ENCODE measurements at places on chromosomes 13 and 19.
A peak's percentile ranks its signal among the peaks of the same experiment; 100 is the strongest.

DNA sequence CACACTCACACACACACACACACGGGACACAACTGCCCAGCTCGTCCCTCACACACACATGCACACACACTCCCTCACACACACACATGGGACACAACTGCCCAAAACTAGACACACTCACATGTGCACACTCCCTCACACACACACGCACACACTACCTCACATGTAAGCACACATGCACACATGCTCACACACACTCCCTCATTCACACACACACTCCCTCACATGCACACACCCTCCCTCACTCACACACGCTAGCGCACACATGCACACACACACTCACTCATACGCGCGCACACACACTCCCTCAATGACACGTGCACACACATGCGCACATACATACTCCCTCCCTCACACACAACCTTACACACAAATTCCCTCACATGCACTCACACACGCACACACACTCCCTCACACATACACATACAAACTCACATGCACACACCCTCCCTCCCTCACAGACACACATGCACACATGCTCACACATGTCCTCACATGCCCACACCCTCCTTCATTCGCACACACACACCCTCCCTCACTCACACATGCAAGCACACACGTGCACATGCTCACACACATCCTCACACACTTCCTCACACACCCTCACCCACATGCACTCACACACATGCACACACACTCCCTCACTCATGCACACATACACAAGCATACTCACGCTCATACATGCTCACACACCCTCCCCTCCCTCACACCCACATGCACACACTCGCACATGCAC is 9.0 kb upstream of the RASA3 start:
- DNase-seq, result no peak

- DNase-seq, result no peak
Measured at GRCh38 chr19:28334419-28334818, 878.5 kb downstream of the UQCRFS1 start.

DNA sequence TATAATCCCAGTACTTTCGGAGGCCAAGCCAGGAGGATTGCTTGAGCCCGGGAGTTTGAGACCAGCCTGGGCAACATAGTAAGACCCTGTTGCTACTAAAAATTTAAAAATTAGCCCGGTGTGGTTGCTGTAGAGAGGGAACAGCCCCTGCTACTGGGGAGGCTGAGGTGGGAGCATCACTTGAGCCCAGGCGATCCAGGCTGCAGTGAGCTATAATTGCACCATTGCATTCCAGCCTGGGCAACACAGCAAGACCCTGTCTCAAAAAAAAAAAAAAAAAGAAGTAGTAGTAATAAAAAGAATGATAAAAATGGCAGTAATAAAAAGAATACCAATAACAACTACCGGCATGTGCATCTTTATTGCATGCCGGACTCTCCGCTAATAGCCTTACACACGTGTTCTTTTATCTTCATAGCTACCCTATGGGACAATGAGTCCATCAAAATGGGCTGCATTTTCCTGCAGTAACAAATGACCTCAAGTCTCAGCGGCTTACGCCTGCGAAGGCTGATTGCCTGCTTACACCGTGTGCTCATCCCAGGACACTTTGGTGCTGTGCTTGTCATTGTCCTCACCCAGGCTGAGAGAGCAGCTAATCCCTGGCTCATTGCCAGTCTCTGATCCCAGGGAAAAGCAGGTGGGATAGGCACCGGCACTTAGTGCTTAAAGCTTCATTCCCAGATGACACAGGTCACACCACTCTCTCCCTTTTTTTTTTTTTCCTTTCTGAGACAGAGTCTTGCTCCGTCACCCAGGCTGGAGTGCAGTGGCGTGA is 14.4 kb upstream of the SYCN start:
- no peak for DNase-seq

- DNase-seq, result no peak
Measured at GRCh38 chr13:98222816-98223215, 45.7 kb upstream of the RNF113B start.

DNA sequence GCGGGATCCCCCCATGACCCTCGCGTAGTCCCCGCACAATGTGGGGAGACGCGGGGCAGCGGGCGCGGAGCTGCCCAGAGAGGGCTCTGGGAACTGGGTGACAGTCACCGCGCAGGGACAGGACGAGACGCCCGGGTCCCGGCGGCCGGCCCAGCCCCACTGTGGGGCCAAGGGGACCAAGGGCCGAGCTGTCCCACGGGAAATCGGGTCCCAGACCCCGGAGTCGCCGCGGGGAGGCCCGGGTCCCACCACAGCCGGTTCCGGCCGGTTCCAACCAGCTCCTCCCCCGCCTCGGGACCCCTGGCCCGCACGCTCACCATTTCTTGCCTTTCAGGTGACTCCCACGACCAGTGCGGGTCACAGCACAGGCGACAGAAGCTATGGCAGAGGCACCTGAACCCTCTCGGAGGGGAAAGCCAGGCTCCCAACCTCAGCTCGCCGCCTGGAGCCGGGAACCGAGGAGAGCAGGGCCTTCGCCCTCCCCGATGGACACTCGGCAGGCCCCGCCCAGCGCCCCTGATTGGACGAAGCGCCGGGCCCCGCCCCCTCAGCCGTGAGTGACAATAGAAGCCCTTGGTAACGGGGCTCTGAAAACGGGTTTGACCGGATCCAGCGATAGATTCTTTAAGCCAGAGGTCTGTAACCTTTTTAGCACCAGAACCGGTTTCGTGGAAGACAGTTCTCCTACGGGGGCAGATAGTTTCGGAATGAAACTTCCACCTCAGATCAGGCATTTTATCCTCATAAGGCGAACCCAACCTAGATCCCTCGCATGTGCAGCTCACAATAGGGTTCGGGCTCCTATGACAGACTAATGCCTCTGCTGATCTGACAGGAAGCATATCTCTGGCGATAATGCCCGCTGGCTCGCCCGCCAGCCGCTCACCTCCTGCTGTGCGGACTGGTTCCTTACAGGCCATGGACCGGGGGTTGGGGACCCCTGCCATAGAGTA is at the start of gene ZNF433:
Gene ZNF433 (minus strand): TSS at position 460 of the 953 bp plus-strand sequence. CDS start 140 bp downstream, at position 320.
- DNase-seq, result peak; percentile 98

DNA sequence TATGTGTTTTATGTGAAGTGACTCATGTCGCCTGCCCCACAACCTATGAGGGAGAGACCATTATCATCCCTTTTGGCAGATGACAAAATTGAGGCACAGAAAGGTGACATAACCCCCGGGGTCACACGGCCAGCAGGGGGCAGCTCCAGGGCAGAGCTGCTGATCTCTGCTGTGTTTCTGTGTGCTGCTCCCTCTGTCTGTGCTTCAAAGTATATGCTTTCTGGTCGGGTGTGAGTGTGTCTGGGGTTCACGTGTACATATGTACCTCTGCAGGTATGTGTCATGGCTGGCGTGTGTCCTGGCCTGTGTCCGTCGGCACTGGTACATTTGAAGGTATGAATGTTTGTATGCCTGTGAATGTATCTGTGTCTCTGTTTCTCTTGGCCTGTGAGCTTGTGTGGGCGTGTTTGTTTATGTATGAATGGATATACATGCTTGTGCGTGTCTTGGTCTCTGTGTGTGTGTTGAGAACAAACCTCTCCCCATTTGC is 7.1 kb downstream of the LIPE start:
- DNase-seq, result peak; percentile 66

- peak; percentile 72 for DNase-seq
Measured at GRCh38 chr19:53991224-53992113, at the start of gene CACNG6. Gene CACNG6, plus strand, starts transcription at chr19:53991637. Its CDS starts 1,241 bp downstream, at chr19:53992878.

DNA sequence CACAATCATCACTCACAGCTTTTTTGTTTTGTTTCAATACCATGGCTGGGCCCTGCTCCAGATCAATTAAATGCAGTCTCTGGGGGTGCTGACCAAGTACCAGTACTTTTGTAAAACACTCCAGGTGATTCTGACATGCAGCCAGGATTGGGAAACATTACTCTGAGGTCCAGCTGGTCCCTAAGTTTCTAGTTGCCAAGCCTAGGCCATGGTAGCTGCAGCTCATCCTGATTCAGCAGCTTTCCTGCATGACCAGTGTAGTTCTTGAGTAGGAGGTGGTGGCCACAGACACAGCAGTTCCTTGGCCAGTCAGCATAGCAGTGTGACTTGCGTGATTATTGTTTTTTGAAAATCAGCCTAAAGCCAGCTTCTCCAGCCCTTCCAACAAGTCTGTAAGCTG is 859.1 kb downstream of the DIAPH3 start:
- DNase-seq, result no peak

DNA sequence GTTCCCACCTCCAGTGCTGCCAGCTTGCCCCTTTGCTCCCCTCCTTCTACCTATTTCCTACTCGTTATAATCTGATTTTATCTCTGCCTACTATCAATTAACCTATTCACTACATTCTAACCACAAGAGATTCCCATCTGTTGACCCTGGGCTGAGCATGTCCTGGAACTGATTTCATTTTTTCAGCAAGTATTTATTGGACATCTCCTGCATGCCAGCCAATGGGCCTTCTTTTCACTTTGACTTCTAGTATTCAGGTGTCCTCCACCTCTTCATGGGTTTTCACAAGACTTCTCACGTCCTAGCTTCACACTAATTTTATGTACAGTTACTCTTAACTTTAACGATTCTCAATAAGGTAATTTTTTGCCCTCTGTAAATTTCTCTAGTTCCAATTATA is 282.7 kb upstream of the KLHL1 start:
- DNase-seq, result no peak

DNA sequence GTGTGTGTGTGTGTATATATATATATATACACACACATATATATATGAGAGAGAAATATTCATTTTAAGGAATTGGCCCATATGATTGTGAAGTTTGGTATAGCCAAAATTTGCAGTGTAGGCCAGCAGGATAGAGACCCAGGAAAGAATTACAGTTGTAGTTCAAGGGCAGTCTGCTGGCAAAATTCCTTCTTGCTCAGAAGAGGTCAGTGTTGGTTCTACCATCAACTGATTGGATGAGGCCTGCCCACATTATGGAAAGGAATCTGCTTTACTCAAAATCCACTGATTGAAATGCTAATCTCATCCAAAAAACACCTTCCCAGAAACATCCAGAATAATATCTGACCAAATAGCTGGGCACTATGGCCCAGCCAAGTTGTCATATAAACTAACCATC is 24.0 kb downstream of the RNF6 start:
- no peak for DNase-seq

GRCh38 chr19:7925171-7925851 is 624 bp downstream of the CTXN1 start:
- peak; percentile 96 for DNase-seq

DNA sequence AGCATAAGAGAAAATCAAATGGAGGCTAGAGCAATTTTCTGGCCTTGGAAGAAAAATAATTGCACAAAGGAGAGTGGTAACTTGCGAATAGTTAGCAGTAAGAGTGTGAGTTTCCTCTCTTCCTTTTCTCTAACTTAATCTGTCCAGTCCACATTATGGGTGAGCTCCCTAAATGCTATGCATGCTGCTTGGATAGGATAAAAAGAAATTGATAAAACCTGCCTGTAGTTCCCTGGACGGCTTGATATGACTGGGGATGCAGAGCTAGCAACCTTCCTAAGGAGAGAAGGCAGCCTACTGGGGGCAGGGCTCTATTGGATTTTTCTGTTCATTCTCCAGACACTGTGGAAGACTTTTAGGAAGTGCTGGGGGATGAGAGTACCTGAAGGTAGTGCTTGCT is 311.3 kb downstream of the LMO7 start:
- no peak for DNase-seq

DNA sequence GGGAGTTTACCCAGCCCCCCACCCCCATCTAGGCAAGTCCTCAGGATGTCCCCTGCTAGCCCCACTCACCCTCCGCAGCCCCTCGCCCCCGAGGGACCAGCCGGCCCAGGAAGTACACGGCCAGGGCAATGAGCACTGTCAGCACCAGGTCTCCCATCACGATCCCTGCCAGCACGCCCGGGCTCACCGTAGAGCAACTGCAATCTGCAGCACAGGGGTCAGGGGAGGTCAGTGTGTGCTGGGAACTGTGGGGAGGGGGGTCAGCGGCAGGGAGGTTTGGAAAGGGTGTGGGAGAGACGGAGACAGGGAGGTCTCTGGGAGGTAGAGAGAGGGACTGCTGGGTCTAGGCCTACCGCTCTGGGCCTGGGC is 734 bp downstream of the TYROBP start:
- no peak for DNase-seq

DNA sequence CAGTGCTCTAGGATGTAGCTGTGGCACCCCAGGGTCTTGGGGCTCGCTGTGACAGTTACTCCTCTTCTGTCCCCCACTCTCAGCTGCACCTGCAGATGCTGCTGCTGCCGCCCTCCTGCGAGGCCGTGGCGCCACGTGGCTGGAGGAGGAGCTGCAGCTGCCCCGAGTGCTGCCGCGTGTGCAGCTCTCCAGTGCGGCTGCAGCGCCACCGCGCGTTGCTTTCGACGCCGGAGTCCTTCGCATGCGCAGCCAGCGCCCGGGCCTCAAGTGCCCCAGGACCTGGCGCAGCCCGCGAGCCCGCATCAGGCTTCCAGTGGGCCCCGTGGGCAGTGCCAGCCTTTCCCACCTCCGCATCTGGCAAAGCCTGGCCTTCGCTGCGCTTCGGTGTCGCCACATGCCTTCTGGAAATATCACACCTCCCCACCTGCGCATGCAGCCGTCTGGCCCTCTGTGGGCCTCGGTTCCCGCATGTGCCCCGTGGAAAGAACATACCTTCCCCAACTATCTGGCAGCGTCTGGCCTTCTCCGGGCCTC is 692 bp upstream of the ZNF580 start:
- peak; percentile 50 for DNase-seq

DNA sequence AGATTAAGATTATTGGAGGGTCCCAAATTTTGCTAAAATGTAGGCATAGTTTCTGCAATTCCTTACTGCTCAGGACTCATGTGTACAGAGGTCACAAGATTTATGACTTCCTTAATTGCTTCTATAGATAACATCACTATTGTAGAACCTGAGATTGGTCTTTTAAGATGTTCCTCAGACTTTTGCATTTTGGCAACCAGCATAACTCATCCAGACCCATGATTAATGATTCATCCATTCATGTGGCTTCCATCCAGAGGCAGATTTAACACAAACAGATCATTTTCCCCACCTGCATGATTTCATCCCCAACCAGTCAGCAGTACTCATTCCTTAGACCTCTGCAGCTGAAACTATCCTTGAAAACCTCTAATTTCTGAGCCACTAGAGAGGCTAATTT is 34.5 kb upstream of the CEACAM8 start:
- DNase-seq, result no peak

- DNase-seq, result no peak
Measured at GRCh38 chr19:435056-435706, 25.7 kb downstream of the SHC2 start.

DNA sequence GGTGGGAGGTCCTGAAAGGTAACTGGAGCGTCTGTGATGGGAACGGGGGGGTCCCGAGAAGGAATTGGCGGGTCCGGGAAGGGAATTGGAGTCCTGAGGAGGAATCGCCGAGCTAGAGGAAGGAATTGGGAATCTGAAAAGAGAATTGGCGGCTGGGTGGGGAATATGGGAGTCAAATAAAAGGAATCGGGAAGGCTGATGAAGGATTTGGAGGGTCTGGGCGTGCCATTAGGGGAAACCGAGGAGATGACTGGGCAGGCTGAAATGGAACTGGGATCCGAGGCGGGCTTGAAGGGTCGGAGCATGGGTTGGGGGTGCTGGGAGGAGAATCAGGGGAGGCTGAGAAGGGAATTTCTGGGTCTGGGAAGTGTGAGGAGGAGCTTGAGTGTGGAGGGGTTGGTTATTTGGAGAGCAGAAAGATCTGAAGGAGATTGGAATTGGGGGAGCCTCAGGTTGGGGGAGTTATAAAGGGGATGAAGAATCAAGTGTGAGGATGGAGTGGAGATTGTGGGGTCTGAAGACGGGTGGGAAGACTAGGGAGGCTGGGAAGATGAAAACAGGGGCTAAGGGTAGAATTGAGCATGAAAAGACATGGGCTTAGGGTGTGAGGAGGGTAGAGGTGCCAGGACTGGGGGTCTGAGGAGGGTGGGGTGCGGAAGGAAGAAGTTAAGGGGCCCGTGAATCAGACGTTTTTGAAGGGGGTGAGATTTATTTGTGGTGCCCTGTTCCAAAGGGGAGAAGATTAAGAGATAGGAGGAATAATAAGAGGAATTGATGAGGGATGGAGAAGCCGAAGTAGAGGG is 718 bp downstream of the ACTN4 start:
- no peak for DNase-seq
